ENCODE measurements at places on chromosomes 1 and 21.

GRCh38 chr1:231596337-231596791 lies 30.2 kb upstream of the DISC1 start:
- no peak for DNase-seq

GRCh38 chr1:154772056-154772455 lies 98.0 kb downstream of the KCNN3 start:
- DNase-seq: no peak

DNA sequence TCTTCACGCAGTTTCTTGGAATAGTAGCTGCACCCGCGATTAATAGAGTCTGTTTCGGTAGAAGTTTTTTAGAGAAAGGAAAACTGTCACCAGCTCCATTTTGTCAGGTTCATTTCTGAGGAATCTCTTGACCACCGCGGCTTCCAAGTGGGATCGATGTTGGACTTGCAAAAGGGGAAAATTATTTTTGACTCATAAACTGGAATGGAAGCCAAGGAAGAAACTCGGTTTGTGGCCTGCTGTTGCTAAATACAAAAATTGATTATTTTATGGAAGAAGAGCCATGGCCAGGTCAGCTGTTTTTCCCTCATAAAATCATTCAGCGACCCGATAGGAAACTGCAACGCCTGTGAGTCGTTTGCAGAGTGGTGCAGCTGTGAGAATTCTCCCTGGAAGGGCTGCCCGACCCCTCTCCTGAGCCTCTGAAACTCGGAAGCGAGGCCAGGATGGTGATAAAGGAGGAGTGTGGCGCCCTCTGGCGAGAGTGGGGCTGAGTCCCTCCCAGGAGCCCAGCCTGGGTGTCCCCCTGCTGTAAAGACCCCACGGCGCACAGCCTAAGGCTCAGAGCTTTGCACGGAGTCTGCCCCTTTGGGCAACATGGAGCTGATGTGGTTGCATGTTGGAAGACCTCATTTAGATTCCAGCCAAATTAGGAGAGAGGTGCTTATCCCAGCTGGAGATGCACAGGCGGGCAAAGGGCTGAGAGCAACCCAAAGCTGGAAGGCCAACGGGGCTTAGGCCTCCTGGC lies 83.6 kb upstream of the SLC25A33 start:
- no peak for DNase-seq

DNA sequence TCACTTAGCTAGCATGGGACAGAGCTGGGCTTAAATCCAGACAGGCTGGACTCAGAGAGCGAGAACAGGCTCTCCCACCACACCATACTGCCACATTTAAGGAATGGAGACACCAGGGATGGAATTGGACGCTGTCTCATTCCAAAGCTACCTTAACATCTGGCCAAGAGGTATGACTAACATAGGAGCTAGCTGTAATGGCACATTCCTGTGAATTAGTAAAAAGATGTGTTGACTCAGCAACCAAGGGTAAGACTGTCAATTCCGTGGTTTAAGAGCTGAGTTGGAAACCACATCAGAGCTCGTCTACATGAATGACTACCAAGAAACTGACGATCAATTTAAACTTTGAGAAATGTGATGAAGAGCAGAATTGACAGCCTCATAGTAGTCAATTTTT lies 8.3 kb upstream of the TNFRSF9 start:
- peak; percentile 60 for DNase-seq

- no peak for DNase-seq
These were observed 40.8 kb upstream of the KCTD3 start for GRCh38 chr1:215526147-215526845.

DNA sequence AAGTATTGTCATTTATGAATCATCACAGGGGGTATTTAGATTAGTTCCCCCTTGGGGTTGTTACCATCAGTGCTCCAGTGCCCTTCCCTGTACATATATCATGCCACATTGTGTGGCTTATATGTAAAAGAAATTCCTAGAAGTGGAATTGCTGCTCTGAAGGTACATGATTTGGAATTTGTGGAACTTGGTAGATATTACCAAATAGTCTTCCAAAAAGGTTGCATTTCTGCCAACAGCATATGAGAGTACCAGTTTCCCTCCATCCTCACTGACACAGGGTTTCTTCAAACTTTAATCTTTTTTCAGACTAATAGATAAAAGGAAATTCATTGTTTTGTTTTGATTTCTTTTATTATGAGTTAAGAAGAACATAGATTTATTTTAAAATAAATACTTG lies 41.3 kb downstream of the AKNAD1 start:
- DNase-seq: no peak

DNA sequence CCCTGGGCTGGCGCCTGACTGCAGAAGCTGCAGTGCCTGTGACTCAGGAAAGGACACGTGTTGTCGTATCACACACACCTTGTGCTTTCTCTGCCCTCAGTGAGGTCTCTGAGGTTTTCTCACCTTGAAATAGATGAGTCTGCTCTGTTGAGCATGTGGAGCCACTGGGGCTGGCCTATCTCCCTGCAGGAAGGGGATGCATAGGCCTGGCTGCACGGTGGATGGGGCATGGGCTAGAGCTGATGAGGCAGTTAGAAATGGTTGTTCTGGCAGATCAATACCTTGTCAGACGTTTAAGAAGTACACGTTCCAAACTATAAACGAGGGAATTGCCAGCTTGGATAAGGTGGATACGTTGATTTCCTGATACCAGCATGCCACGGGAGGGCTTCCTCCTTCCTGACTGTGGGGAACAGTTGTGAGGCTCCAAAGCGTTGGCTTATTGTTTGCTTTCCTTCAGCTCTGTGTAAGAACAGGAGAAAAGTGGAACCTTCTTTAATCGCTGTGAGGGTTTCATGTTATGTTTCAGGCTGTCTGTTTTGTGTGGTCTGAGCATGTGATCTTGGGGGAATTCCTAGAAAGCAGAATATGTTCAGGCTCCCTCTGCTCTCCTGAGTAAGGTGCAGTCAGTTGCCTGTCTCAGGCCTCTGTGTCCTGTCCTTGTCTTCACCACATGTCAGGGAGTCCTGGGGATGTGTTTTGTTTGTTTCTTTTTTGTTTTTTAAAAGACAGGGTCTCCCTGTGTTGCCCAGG lies 44.8 kb downstream of the PCNT start:
- DNase-seq: no peak

DNA sequence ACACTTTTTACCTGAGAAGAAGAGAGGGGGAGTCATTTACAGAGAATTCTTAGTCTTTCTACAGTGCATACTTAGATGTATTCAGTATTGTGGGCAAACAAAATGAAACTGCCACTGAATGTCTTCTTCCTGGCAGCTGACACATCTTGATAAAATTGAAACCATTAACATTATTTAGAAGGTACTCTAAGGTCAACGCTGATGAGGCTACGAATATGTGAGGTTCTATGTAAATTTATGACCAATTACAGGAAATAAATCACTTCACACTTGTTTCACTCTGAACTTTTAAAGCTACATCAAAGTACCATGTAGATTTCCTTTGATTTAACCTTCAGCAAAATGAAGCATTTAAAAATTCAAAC lies 51.3 kb upstream of the GFI1 start:
- DNase-seq: no peak

GRCh38 chr1:65176056-65176450 lies 28.1 kb downstream of the AK4 start:
- no peak for DNase-seq

GRCh38 chr1:16135501-16135900 lies 20.4 kb downstream of the EPHA2 start:
- DNase-seq: no peak

DNA sequence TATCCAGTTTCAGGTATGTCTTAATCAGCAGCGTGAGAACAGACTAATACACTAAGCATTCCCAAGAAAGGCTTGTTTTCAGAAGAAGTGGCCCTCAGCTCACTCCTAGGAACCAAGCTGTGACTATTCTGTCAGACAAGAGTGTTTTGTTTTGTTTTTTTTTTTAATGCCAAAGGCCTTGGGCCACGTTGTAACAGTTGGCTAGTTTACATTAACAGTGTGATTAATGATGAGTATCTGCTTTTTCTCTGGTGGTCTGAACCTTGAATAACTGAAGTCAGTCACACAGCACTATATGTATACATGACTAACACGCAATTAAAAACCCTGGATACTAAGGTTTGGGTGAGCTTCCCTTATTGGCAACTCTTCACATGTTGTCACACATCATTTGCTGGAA lies 21.9 kb downstream of the DPYD start:
- DNase-seq: no peak

DNA sequence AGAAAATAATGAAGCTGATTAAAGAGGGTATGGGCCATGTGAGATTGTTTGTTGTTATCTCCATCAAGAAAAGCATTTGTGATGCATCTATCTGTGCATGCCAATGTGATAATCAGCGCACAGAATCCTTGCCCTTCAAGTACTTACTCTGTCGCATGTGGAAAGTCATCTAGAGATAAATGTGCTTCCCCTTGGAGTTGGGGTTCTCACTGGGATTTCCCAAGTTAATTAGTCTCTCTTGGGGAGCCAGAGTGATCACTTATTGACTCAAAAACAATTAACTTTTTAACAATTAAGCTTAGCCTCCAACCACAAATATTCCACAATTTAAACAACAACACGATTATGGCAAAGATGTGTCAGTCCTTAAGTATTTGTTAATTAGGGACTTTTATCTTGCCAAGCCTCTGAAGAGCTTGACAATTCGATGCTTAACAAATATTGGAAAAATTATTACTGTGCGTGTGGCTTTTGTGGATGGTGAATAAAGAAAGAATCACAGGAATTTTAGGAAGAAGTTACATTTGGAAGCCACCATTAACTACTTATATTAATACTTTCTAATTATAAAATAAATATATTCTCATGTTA lies 17.5 kb downstream of the RHOU start:
- no peak for DNase-seq

DNA sequence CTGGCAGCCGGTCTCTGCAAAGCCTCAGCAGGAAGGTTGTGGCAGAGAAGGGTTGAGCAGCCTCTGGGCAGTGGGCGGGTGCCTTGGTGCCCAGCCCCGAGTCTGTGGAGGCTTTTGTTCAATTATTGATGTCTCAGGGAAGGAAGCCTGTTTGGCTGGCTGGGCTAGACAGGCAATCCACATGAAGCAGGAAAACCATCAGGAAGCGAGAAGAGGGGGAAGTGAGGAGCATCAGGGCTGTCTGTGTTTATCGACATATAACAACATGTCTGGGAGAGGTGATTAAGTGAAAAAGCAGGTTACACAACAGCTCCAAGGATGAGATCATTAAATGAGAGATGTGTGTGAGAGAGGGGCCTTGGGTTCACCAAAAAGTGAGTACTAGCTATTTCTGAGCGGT lies 105.4 kb downstream of the UBE2U start:
- DNase-seq: no peak

DNA sequence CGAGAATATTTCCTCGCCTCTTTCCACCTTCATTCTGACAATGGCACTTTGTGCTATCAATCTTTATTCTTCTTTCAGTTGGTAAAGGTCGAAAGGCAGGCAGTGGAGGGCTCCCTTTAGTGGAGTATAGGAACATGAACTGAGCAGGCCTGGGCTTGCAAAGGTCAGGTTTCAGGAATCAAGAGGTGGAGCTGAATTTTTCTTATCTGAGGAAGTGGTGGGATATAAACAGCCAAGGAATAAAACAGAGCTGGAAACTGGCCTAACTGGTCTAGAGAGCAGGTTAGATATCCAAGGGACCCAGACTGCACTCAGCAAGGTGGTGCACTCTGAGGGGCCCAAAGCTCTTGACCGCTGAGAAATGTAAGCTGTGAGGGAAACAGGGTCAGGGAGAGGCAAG lies 99.1 kb downstream of the PLA2G4A start:
- no peak for DNase-seq

GRCh38 chr1:243968413-243968812 lies 82.7 kb upstream of the ZBTB18 start:
- no peak for DNase-seq

GRCh38 chr1:71950579-71950978 lies 331.8 kb downstream of the NEGR1 start:
- DNase-seq: no peak

DNA sequence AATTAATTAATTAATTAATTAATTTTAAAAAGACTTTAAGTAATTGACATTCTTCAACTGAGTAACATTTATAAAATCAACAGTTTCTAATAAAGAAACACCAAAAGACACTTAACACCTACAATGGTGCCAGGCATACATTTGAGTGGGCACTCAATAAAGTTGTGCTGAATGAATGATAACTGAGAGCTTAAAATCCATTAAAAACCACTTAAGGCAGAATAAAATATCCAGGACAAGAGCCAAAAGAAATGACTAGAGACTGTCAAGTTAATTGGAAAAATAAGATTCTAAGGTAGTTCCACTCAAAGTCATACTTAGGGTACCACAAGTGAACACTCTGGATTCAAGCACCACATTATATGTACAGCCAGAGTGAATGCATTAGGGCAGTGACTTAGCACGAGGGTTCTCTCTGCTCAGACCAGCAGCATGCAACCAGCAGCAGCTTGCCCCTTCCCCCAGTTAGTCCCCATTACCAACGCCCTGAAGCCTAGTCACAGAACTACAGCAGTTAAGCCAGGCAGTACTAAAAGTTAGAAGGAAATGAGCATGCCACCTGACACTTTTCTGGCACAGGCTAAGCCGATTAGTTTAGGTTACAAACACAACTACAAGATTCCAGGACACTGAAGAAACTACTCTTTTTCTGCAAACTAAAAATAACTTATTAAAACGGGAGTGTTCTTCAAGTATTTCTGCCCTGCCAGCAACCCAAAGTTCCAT lies 46.5 kb downstream of the LUZP1 start:
- DNase-seq: no peak

Data from HFF-Myc (cell line).